ENCODE measurements at places on chromosomes 2 and 18.

- no peak for DNase-seq
These were observed 337.4 kb upstream of the SLC14A2 start for GRCh38 chr18:45277908-45278307.

GRCh38 chr2:73386342-73386868 is 769 bp downstream of the ALMS1 start:
- no peak for DNase-seq

DNA sequence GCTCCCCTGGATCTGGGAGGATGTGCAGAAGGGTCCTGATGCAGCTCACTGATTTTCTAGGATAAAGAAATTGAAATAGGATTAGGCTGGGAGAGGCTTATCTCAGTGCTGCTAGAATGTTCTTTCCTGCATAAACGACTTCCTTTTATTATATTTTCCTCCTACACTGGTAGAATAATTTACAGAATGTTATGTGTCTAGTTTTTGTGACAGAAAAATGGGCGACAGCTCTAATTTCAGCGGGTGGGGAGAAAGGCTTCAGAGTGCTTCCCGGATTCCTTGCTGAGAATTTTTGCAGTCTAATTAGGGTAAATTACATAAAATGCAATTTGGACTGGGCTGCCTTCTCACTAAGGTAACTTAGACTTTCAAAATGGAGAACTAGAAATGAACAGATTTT is 66.2 kb downstream of the SKA1 start:
- DNase-seq = no peak

DNA sequence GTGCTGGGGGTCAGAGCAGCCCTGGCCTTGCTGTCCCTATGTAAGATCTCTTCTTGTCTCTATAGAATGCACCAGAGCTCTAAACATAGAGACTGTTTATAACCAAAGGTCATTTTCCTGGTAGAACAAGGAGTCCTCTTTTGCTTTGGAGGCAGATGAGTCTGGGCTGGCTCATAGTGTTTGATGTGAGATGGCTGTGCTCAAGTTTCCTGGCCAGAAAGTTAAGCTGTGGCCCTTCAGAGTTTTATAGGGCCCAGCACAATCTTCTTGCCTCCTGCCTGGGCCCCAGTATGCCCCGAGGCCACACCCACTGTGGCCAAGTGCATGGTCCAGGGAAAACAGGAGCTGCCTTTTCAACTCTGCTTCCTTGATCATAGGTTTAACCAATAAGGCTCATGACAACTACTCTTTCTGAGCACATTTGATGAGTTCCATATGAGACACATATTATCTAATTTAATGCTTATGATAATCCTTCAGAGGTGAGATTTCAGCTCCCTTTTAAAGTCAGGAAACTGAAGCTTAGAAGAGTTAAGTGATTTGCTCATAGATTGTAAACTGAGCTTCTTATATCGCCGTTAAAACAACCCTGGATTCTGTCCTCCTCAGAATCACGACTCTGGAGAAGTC is 66.3 kb downstream of the MYCN start:
- DNase-seq = no peak

DNA sequence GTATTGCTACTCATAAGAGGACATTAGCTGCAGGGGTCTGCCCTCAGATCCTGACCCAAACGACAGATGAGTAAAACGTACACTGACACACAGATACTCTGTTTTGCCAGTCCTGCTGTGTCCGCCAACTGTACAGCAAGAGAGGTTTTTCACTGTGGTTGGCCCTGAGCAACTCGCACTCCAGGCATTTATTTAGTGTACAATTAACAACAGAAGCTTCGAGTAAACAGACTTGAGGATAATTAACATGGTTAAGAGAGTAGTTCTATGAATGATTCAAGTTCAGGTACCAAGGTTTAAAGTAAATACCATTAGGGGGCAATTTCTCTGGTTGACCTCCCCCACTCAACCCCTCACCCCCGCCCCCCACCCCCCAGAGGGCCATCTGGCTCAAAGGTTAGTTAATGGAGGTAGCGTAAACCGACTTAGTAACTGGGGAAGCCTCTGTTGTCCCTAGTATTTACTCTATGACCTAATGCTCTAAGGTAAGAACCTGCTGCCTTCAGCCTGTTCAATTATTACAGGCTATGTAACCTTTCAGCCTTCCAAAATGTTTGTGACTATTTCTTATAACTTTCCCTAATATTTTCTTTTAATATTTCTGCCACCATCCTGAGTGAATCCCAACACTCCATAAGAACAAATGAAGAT is 103.9 kb upstream of the XIRP2 start:
- no peak for DNase-seq

DNA sequence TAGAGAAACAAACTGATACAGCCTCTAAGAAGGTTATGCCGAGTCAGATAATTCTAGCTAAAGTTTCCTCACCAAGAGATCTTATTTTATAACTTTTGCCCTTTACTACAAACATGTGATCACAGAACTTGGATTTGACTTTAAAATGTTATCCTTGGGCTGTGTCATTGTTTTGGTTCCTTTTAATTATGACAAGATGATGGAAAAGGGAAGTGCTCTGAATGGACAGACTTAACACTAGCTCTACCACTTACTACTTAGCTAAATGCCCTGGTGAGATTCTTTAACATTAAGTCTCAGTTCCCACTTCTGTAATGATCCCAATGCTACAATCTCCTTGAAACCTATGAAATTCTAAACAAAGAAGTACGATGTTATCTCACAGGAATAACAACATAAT is 69.9 kb downstream of the RTTN start:
- DNase-seq = no peak

DNA sequence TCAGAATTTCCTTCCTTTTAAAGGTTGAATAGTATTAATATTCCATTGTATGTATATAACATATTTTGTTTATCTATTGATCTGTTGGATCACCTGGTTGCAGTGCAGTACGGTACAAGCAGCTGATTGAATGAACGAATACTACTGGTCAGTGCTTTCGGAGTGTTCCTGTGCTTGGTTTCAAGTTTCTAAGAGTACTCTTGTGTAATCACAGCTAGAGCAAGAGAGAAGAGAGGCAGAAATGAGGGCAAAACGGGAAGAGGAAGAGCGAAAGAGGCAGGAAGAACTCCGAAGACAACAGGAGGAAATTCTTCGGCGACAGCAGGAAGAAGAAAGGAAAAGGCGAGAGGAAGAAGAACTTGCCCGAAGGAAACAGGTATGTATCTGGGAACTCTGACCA is 40.3 kb upstream of the KCNJ13 start:
- no peak for DNase-seq

DNA sequence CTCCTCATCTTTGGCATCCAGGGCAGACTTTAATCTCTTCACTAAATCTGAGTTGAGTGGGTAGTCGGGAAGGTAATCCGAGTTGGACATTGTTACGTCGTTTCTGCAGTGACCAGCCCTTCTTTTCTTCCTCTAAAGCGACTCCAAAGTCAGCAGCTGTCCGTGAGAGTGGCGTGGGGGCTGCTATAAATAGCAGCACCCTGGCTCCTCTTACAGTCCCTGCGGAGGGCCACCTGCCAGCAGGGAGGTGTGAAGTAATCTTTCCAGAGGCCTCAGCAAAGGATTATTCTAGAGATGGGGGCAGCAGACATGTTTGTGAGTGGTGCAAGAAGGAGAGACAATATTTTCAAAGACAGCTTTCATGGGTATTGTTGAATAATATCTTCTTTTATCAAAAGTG is at the start of gene ASB18:
TSS of gene ASB18 (minus strand) at position 151 of the 400 bp plus-strand sequence. CDS start at position 90, 61 bp downstream.
- DNase-seq = no peak

- no peak for DNase-seq
These were observed 2048.0 kb downstream of the SUCLG1 start for GRCh38 chr2:82411071-82411470.

DNA sequence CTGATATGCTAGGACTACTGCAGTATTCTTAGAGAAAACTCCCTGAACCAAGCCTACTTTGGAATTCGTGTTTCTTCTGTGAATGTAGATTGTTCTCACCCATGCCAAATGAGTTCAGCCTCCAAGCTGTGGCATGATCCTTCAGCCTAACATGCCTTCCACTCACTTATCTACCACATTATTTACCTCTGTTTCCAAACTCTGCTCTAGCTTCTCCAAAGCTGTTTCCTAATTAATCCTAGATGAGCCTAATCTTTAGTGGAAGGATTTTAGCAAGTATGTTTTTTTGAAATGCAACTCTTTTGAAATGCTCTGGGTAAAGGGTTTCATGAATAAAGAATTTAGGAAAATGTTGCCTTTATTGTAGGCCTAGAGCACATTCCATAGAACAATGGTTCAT is 152.9 kb upstream of the MMADHC start:
- DNase-seq = no peak

GRCh38 chr2:101341901-101342624 is 33.6 kb upstream of the RNF149 start:
- peak; percentile 67 for DNase-seq

DNA sequence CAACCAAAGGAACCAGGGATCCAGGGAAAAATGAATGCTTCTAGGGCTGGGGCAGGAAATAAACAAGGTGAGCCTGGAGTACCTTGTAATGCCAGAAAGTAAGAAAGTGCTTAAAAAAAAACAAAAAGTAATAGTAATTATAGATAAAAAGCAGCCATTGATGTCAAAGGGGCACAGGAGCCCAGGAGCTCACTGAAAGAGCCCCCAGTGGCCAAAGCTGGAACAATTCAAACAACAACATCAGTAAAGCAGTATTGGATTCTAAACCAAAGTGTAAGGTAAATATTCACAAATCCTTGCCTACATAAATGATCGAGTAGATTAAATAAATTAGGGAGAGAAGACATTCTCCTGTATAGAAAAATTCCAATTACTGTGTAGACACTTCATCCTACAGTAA is 114.3 kb upstream of the ARL4C start:
- DNase-seq = no peak

GRCh38 chr18:45274026-45274425 is 341.2 kb upstream of the SLC14A2 start:
- DNase-seq = no peak

DNA sequence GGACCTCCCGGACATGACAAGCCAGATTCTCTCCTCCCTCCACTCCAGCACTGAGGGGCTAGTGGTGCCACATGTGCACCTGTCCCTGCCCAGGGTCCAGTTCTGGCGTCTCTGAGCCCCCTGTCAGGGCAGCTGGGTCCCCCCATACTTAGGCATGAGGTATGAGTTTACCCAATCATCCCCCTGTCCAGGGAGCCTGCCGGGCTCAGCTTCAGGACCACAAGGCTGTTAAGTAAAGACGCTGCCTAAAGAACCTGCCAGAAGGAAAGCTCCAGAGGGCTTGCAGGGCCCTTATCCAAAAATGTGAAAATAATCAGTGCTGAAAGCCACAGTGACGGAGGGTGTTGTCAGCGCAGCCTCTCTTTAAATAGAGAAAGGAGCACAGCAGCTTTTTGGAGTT is 40.0 kb downstream of the SH3BP4 start:
- no peak for DNase-seq

- no peak for DNase-seq
These were observed 112.1 kb downstream of the DTNB start for GRCh38 chr2:25561136-25561850.

DNA sequence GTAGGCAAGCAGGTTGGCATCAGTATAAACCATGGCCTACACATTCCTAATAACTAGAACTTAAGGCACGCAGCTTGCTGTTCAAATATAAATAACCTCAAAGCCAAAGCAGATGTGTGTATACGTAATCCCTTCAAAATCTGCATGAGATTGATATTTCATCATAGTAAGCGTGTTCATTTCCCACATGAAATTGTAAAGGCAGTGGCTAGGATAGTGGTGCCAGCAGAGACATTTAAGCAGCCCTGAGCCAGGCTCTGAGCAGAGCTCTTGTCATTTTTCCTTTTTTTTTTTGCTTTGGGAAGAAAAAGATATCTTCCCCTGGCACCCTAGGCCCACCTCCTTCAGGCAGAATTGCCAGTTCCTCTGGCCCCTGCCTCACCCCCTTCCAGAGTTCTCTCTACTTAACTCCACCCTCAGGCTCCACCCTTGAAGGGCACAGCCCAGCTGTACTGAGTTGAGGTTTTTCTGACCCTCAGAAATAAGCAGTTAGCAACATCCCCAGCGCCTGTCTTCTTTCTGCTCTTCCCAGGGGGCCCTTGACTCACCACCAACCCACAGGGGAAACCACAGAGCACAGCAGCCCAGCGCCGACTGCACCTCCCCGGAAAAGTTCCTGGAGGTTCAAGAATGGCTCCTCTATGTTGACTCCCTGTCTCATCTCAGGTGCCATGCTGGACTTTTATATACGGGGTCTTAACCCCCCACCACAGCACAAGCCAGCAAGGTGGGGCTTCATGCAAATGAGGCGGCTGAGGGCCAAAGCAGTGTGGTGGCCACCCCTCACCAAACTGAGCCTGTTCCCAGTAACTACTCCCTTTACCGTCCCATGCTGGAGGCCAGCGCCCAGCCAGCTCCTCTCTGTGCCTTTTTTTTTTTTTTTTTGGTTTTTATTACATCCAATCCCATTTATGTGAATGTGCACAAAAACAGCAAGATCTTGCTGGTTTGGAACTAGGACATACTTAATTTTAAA is 84.7 kb downstream of the EHD3 start:
- no peak for DNase-seq

Data from nucleus accumbens (tissue), 56 donors.